Retina (tissue), 1 donor: ENCODE measurements at places on chromosomes 4 and X.

DNA sequence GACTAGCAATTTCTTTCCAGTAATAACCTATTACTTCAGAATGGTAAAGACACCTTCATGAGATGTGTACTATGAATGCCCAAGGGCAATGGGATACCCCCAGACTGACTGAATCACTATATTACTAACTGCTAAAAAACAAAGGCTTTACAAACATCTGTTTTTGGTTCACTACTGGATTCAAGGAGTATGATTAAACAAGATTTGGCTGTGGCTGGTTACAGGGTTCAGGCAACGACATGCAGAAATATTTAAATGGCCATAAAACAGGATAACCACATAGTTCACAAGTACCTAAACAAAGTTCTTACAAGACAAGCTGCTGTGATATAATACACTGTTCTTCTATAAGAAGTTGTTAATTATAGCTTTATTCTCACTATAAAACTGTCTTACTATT lies 128.2 kb downstream of the FRYL start:
- DNase-seq: no peak

- DNase-seq: no peak
Observed at GRCh38 chrX:142005532-142005931, 101.8 kb downstream of the MAGEC1 start.

GRCh38 chr4:187193141-187193540 lies 469.5 kb upstream of the FAT1 start:
- DNase-seq: no peak

DNA sequence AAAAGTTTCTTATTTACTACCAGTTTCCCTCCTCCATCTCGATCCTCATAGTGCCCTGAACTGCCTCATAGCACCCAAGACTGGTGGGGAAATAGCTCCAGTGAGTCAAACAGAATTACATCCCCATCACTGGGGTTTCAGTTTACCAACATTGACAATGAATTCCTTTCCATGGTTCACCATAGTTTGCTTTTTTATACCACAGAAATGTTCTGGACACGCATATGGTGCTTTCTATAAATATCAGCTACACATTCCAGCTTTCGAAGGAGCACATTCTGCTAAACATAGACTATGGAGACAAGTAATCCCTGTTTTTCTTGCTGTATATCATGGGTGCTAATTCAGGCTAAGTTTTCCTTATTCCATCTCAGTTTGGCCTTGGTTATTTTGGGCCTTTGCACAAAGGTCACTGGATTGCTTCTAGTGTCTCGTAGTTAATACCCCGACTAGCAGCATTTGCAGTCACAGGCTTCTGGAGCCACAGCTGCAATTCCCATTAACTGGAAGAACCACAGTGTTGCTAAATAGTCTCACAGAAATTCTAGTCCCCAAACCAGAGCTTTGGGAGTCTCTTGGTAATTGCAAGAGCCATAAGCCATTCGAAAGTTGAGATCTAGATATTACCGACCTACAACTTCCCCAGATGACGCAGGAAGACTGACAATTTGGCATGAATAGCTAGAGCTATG lies 53.4 kb upstream of the TRPC3 start:
- no peak for DNase-seq

DNA sequence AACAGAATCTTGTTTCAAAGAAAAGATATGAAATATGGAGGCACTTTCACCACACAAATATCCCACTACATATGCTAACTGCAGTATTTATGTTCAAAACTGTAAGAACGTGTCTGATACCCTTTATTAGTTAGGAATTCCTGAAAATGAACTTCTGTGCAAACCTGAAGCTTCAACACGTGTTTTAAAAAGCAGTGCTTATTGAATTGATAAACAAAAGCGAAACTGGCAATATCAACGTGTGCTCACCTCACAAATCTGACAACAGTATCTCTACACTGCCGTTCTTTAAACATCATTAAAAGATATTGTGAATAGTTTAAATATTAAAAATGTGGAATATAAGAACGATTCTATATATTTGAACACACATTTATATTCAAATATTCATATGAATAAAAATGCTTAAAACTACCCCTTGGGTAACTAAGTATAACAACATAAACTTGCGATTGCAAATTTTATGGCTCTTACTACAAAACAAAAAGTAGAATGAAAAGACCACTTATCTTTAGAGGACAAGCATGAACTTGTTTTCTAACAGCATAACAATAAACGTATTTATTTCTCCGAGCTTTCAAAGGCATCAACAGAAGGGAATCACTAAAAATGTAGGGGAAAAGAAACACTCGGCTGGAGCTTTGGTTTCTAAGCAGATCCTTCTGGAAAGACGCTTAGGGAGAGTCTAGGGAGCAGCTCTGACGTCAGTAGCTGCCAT lies at the start of gene LRP2BP:
Gene LRP2BP (minus strand): TSS at position 687 of the 718 bp plus-strand sequence. CDS start 17,738 bp downstream, outside the sequence.
- DNase-seq: no peak

DNA sequence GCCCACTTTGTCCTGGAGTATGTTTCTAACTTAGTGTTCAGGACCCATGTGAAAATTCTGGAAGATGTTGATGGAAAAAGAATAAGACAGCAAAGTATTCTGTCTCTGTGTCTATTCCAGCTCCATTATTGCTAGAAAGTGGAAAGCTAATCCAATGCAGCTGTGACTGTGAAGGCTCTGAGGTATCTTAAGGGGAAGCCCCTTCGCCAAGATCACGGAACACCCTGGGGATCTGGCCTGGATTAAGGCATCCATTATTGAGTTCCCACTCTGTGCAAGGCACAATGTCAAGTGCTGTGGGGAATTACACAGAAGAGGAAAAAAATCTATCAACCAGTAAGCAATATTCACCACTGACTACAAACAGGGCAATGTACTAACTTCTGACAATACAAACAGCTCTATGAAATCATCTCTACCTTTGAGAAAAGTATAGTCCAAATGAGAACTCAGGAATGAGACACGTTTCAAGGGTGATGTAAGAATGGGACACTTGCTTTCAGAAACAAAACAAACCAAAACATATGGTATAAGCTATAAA lies 222.1 kb downstream of the LDB2 start:
- peak; percentile 36 for DNase-seq

DNA sequence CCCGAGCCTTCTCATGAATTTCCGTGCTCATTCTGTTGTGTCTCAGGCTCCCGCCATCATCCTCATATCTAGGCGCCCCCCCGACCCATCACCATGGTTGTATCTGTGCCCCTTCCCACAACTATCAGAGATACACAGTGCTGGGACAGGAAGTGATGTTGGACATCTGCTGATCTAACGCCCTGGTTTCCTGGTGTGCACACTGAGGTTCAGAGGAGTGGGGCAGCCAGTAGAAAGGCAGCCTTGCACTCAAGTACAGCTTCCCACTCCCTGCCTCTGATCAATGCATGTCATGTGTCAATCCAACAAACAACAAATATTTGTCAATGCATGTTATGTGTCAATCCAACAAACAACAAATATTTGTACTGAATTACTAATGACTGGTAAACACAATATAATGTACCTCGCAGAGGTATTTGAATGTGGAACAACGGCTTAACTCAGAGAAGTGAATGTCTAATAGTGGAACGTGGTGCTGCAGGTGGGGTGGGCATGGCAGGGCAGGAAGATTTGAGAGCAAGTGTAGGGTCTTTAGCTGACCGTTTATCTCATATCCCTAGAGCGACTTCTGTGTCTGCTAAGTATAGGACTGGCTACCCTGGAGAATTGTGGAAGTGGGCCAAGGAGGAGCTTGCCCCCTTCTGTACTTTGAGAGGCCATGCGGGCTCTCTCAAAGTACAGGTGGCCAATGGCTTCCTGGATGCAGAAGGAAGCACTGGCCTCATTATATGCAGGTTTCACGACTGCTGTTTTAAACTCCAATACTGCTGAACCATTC lies 10.3 kb upstream of the SEL1L3 start:
- no peak for DNase-seq

- peak; percentile 13 for DNase-seq
Observed at GRCh38 chr4:6746721-6747293, 30.8 kb downstream of the BLOC1S4 start.

DNA sequence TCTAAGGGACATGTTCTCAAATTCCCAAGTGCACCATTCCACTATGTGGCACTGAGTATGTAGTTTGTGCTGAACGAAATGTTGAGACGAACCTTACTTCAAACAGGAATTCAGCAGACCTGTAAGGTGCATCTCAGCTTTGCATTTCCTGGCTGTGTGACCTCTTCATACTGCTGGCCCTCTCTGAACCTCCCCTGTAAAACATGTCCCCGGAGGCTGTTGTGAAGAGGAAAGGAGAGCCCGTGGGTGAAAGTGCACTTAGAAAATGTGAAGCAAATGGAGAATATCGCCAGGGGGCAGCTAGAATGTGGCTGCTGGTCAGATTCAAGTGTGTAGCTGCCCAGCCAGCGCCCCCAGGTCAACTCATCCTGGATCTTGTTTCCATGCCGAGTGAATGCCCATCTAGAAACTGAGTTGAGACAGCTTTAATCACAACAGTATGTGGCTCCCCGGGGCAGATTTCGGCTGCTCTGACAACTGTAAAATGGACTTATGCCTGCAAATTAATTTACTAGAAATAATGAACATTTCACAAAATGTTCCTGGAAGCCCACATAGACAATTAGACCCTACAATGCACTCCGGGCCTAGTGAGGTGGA lies 263.3 kb downstream of the EVC2 start:
- no peak for DNase-seq

GRCh38 chrX:104564921-104565703 lies 887 bp upstream of the IL1RAPL2 start:
- peak; percentile 23 for DNase-seq

DNA sequence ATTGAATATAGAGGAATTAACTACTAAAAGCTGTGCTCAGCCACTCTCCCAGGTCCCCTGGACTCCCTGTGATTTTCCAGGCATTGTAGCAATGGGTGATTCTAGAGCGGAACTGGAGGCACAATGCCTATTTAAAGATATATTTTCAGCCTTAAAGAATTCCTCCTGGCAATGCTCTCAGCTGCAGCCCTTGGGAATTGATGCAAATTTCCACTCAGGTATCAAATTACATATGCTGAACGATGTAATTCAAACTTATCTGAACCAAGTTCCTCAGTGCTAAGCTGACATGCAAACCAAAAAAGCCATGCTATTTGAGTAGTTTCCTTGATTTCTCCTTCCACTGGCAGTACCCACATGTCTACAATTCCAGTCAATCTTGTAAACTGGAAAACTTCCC lies 86.3 kb upstream of the GABRA3 start:
- DNase-seq: no peak

- DNase-seq: no peak
Observed at GRCh38 chrX:103249805-103250204, 5.2 kb downstream of the TCEAL8 start.

DNA sequence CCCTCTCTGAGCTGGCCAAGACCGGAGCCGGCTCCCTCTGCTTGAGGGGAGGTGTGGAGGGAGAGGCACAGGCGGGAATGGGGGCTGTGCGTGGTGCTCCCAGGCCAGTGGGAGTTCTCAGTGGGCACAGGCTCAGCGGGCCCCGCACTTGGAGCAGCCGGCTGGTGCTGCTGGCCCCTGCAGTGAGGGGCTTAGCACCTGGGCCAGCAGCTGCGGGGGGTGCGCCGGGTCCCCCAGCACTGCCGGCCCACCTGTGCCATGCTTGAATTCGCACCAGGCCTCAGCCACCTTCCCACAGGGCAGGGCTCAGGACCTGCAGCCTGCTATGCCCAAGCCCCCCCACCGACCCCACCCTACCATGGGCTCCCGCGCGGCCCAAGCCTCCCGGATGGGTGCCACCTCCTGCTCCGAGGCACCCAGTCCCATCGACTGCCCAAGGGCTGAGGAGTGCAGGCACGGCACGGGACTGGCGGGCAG lies 602.5 kb downstream of the KCTD8 start:
- DNase-seq: no peak

GRCh38 chr4:25702848-25703247 lies 47.2 kb downstream of the SLC34A2 start:
- no peak for DNase-seq

- no peak for DNase-seq
Observed at GRCh38 chr4:177532358-177532757, 90.1 kb upstream of the AGA start.

GRCh38 chrX:134948333-134949241 lies 42.2 kb upstream of the SMIM10 start:
- no peak for DNase-seq

DNA sequence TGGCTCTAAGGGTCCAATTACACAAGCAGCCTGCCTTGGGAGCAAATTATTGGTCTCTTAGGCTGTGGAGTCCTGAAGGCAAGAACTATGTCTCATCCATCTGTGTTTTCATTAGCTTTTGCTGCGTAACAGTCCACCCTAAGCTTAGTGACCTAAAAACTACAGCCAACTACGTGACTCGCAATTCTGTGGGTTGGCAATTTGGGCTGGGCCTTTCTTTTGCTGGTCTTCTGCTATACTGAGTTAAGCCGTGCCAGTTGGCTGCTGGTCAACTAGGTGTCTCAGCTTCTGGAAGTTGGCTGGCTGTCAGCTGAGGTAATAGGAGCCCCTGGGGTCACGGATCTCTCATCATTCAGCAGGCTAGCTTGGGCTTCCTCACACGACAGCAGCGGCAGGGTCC lies 205.6 kb upstream of the S100G start:
- no peak for DNase-seq

DNA sequence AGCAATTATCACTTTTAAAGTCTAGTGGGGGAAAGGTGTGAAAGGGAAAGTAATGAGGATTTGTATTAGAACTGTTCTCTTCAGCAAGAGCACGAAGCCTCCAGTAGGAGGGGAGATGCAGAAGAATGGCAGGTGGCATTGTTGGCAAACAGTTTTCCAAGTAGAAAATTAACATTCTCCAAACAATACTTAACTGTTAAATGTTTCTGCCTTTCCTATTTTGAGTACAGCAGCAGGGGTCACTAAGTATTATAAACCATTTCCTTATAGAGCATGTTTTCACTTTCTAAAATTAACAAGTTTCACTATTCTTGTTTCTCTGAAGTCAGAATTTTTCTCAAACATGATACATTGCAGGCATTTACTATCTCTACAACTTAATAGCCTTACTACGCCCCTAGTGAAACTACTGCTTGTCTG lies 58.7 kb downstream of the LEF1 start:
- DNase-seq: no peak

- peak; percentile 72 for DNase-seq
Observed at GRCh38 chrX:38220024-38220414, 652 bp downstream of the SRPX start.
